Activated CD4-positive, alpha-beta memory T cell treated with anti-CD3 and anti-CD28 coated beads, Interleukin-2, amount 10 ng/mL, durations not matched to agents 7 days and 5 days (primary cell): ENCODE measurements at places on chromosomes 12 and 14. TPM values are rescaled to one million over a fixed set of nuclear protein-coding genes. Genes with fewer than 3 reads are reported as not detected.

GRCh38 chr14:69315301-69315700 lies 55.3 kb downstream of the GALNT16 start:
- peak; percentile 4 for DNase-seq
- peaks cover 4% of the 10 kb centered on the region for H3K27me3 ChIP-seq
- no peak overlapping the region for H3K4me3 ChIP-seq
- no peaks in the 10 kb centered on the region for H3K36me3 ChIP-seq
- H3K4me1 ChIP-seq: no peaks in the 10 kb centered on the region

The FGF23 gene
- total RNA-seq: not detected

DNA sequence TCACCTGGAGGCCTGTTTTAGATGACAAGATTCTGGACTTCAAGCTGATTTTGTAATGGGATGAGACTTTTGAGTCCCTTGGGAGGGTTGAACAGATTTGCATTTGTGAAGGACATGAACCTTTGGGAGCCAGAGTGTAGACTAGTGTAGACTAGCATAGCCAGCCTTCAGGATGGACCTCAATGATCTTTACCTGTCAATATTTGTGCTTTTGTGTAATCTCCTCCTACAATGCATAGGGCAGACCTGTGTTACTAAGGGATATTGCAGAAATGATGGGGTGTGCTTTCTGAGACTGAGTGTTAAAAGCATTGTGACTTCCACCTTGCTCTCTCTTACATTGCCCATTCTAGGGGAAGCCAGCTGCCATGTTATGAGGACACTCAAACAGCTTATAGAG lies 9.9 kb upstream of the LRP10 start:
- no peak overlapping the region for H3K27ac ChIP-seq
- peaks cover 28% of the 10 kb centered on the region for H3K27me3 ChIP-seq
- H3K4me1 ChIP-seq: peaks cover 16% of the 10 kb centered on the region
- DNase-seq: no peak
- no peak overlapping the region for H3K4me3 ChIP-seq
- H3K36me3 ChIP-seq: peaks cover 12% of the 10 kb centered on the region

The TRHDE gene
- not detected for total RNA-seq

DNA sequence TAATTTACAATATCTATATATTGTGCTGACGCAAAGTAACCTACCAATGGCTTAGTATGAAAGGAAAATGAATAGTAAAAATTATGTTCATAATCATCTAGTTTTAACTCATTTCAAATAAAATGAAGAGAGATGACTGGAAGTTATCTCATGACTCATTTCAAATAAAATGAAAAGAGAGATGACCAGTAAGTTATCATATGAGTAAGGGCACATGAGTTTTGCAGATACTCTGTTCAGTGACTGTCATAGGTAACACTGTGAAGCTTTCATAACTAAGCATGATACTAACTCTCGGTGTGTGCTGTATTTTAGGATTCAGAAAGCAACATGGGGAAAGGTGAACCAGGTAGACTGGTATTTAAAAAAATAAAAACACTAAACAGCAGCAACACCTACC lies 364.5 kb upstream of the DIO2 start:
- H3K4me1 ChIP-seq: no peaks in the 10 kb centered on the region
- no peak overlapping the region for H3K4me3 ChIP-seq
- H3K36me3 ChIP-seq: no peaks in the 10 kb centered on the region

The LRRC9 gene
- total RNA-seq: not detected

The APOF gene
- total RNA-seq: not detected
